KG1 (cell line): ENCODE measurements at places on chromosomes 1 and 21.

DNA sequence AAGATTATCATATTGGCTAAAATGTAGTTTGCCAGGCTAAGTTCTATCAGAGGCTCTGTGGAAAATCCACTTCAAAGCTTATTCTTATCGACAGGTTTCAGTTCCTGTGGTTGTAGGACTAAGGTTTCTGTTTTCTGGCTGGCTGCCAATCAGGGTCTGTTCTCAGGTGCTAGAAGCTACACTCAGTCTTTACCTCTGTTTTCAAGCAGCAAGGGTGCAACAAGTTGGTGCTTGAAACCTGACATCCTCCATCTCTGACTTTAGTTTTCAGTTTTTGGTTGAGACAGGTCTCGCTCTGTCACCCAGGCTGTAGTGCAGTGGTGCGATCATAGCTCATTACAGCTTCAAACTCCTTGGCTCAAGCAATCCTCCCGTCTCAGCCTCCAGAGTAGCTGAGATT, 15.3 kb upstream of the TMCO2 start:
- DNase-seq, result no peak

GRCh38 chr21:46131588-46131837, 23.9 kb downstream of the FTCD start:
- no peak for DNase-seq

DNA sequence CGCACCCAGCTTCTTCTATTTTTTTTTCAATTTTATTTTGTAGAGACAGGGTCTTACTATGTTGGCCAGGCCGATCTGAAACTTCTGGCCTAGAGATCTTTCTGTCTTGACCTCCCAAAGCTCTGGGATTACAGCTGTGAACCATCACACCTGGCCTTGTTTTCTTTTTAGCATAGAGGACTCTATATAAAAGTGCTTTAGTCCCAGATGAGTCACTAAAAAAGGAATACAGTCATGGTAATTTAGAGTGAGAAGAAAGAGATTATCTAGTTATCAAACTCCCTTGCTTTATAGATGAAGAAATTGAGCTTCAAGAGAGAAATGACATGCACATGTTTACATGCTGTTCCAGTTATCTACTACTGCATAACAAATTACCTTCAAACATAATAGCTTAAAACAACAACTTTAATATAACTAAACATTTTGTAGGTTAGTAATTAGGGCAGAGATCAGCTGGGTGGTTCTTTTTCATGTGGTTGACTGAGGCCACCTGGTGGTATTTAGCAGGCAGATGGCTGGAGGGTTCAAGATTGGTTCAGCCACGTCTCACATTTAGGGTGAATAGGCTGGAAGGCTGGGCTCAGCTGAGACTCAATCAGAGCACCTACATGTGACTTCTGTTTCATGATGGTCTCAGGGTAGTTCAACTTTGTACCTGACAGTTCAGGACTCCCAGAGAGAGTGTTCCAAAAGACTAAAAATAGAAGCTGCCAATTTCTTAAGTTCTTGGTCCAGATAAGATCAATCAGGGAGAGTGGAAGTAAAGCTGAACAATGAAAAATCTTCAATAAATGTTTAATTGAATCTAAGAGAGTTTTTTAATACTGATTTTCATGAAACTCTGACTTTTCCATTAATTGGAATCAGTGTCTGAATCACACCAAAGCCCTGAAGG, 16.9 kb upstream of the MTF2 start:
- no peak for DNase-seq

GRCh38 chr1:17198476-17199258, 6.3 kb upstream of the PADI1 start:
- DNase-seq, result no peak

- no peak for DNase-seq
Observed at GRCh38 chr1:195373856-195374255, 1234.4 kb downstream of the KCNT2 start.

DNA sequence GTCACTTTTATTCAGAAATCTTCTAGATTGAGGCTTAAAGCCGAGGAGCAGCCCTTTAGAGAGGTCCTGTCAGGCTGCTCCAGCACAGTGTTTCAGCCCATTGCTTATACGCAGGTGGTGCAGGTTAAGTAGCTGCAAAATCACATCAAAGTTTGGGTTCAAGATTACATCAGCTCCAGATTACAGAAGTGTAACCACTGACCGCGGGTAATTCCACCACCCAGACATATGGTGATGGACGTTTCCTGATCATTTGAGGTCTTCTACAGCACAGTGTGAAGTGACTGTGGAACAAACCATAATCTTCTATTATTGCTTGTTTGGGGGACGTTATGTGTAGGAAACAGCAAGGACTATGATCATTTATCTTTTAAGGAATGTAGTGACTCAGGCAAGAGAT, 11.8 kb downstream of the C1orf115 start:
- DNase-seq, result no peak
